ENCODE measurements at places on chromosomes 16 and 17.

- DNase-seq, result peak; percentile 94
Measured at GRCh38 chr17:12020642-12021622, at the start of gene MAP2K4. Gene MAP2K4, plus strand, starts transcription at chr17:12020877. Its CDS starts 10 bp downstream, at chr17:12020887.

GRCh38 chr17:76528156-76528527, 9.4 kb downstream of the CYGB start:
- DNase-seq, result no peak

GRCh38 chr16:48836636-48837035, 226.7 kb upstream of the N4BP1 start:
- no peak for DNase-seq

DNA sequence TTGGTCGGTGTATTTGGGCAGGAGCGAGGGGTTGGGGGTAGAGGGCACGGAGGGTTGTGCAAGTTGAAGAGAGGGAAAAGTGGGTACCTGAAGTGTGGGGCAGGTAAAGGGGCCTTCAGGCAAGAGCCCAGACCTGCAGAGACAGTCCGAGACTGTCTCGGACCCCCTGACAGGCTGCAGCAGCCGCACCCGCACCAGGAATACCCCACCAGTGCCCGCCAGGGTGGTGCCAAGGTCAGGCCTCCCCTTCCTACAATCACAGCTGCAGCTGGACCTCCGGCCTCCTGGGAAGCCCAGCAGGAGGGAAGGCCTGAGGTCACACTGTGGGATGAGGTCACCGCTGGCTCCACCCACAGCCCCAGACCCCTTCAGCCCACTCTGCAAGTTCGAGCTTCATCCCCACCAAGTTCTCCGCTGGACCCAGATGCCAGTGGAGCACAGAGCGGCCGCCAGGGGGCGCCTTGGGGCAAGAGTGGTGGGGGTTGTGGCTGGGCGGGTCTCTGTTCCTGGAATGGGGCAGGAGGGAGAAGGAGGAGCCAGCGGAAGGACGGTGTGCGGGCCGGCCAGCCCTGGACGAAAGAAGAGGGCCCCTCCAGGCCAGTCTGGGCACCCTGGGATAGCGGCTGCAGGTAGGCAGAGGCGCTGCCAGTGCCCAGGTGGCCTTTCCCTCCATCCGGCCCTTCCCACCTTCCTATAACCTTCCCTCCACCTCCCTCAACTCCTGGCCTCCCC, at the start of gene HSD3B7:
TSS of gene HSD3B7 (plus strand) at position 539 of the 732 bp plus-strand sequence. CDS start 452 bp downstream, outside the sequence.
- DNase-seq, result peak; percentile 78

DNA sequence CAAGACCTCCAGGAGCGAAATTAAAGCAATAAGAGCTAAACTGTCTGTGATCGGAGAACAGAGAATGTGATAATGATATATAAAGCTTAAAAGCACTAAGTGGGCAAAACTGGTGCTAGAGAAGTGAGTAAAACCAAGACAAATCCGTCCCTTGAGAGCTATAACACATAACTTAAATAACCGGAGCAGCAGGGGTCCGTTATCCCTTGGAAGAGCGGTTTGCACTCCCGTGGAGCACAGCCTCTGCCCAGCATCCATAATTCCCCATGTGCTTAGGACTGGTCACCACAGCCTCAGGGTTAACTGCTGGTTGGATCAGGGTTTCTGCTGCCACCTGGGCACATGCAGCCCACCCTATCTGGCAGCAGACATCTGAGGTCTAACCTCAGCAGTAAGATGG, 489.0 kb downstream of the NPIPA7 start:
- no peak for DNase-seq

- DNase-seq, result no peak
Measured at GRCh38 chr17:12521416-12521815, 144.3 kb upstream of the MYOCD start.

- DNase-seq, result no peak
Measured at GRCh38 chr16:80610481-80611156, 69.8 kb downstream of the DYNLRB2 start.

GRCh38 chr17:80573701-80574100, 29.1 kb downstream of the RPTOR start:
- DNase-seq, result no peak

- DNase-seq, result no peak
Measured at GRCh38 chr16:16045879-16046278, 96.5 kb downstream of the ABCC1 start.

GRCh38 chr17:81371910-81372760, 23.1 kb upstream of the BAHCC1 start:
- no peak for DNase-seq

DNA sequence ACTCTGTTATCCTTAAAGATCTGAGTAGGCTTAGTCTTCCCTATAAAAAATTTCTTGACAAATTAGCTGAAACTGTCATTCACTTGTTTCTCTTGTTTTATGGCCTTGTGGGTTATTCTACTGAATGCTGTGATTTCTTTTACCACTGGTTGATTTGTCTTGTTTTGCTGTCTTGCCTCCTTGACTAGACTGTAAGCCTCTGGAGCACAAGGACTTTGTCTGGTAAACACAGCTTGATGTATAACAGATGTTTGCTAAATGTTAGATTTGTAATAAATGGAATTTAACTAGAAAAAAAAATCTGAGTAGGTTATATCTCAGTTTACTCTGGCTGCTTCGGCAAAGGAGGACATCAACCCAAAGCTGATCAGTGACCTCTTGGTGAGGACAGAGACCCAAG, 21.6 kb downstream of the VAC14 start:
- DNase-seq, result no peak

DNA sequence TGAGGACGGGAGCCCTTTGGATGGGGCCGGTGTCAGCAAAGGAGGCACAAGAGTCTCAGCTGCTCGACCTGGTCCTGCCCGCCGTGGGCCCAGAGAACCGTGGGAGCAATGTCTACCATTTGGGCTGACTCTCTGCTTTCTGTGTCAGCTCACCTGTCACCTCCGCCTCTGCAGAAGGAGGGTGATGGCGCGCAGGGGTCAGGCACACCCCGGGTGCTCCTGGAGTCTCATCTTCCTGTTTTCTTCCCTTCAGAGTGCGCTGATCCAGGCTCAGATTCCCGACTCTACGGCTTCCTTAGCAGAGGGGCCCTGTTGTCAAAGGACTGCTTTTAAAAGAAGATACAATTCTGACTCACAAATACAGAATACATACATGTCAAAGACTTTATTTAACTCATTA, 167.1 kb downstream of the BANP start:
- DNase-seq, result no peak

GRCh38 chr16:60225541-60225940, 1491.4 kb upstream of the GOT2 start:
- DNase-seq, result no peak

DNA sequence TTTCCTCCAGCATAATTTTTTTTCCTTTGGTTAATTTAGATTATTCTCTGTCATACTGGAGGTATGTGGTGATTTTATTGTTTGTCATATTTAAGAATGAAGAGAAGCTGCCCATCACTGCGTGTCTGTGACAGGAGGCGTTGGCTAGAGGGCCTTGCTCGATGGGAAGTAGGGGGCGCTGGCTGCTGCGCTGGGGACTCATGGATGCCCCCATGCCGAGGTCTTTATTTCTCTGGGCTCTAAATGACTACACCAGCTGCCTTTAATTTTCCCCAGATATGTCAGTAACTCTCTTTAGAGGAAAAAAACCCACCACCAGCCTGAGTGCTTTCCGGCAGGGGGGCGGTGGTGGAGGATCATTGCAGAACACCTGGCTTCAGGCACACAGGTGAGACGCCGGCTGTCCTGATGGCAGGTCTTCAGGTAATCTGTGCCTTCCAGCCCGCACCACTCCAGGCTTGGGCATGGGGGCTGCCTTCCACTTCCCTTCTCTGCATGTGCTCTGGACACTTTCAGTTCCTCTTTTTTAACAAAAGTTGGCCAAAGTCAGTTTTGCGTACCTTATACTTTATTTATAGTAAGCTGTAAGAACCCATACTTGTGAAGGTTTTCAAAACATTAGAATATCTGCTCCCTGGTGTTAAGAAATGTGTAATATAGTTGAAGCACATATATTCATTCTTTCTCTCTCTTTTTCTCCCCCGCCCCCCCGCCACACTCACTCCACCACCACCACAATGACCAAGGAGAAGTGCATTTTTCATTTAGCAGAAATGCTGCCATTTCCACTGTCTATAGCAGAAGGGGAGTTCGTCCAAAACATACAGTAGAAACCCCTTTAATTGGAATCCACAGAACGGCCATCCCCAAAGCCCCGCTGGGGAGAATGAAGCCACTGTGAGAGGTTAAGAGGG, 192.7 kb downstream of the RPTOR start:
- DNase-seq, result no peak

DNA sequence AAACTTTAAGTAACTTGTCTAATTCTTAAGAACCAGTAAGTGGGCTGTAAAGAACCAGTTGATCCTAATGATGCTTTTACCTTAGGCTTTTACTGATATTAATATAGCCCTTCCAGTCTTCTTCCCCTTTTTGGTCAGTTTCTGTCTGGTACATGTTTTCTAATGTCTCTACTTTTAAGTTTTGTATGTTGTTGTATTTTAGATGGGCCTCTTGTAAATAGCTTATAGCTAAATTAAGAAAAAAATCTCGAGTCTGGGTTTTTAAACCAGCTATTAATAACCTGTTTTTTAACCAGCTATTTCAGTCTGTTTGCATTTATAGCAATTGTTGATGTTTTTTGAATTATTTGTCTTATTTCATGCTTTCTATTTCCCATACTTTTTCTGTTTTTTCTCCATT, 79.0 kb downstream of the PITPNC1 start:
- DNase-seq, result no peak

GRCh38 chr16:85027958-85028684, 526 bp downstream of the KIAA0513 start:
- DNase-seq, result peak; percentile 40

DNA sequence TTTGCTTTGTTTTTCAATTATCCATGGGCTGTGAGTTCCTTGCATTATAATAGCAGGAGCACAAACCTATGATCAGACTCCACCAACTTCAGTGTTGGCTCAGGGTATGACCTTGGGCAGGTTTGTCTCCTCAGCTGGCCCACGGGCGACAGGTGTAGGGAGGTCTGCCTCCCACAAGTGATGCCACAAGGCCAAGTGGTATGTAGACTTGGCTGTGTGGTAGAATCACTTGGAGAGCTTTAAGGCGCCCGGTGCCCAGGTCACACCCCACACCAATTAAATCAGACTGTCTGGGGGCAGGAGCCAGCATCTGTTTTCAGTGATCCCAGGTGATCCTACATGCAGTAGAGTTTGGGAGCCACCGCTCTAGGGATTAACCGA, 153.4 kb downstream of the CLEC16A start:
- DNase-seq, result no peak

GRCh38 chr16:89616623-89617022, 3.2 kb downstream of the DPEP1 start:
- no peak for DNase-seq

DNA sequence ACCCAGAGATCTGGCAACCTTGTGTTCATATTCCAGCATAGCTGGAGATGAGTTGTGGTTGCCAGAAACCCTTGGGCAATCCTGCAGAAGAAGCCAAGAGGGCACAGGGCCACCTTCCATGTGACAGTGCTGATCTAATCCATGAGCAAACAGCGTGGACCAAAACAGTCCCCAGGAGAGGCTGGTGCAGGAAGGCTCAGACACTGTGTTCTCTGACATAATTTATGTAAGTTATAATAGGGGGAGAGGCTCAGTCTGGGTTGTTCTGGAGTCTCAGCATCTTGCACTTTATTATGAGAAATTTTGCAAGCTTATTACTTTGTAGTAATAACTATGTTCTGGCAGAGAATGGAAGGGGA, 273.9 kb downstream of the HAPSTR1 start:
- no peak for DNase-seq

GRCh38 chr16:19785512-19786130, 67.5 kb downstream of the IQCK start:
- DNase-seq, result no peak

- no peak for DNase-seq
Measured at GRCh38 chr17:17024778-17025300, 17.4 kb upstream of the MPRIP start.

DNA sequence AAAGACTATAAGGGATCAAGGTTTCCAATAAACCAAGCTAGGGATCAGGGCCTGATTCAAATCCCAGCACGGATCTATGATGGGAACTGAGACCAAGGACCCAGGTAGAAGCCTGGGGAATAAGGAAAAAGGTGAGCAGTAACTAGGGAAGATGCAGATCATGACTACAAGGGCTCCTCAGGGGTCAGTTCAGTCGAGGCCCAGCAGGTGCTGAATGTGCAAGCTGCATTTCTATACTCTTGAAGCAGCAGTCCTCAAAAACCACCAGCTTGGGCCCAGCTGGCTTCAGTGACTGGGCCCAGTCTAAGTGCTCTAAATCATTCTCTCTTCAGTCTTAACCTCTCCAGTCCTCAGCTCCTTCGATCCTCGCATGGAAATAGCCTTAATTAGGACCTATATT, 228.8 kb upstream of the AXIN2 start:
- DNase-seq, result no peak

DNA sequence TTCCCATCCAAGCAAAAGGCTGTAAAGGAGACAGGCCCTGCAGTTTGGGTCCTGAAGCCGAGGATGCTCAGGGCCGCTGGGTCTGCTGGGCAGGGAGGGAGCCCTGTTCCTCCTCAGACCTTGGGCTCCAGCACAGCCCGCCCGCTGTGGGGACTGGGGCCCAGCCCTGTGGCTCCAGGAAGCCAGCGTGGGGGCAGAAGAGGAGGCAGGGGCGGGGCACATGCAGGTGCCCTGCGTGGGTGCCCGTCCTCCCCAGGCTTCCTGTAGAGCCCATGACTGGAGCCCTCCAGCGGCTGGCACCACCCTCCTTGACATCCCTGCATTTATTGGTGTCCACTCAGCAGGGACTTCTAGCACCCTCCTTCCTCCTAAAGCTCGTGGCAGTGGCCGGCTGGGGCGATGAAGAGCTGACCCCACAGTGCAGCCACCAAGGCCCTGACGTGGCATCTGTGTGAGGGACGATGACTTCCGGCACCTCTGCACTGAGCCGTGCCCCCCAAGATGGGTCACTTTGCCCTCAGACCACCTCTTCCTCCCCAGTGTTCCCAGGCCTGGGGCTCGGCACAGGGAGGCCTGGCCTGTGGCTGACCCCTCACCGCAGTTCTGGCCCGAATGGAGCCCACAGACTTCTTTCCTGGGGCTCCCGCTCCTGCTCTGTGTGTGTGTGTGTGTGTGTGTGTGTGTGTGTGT, 9.9 kb downstream of the PRSS27 start:
- no peak for DNase-seq

DNA sequence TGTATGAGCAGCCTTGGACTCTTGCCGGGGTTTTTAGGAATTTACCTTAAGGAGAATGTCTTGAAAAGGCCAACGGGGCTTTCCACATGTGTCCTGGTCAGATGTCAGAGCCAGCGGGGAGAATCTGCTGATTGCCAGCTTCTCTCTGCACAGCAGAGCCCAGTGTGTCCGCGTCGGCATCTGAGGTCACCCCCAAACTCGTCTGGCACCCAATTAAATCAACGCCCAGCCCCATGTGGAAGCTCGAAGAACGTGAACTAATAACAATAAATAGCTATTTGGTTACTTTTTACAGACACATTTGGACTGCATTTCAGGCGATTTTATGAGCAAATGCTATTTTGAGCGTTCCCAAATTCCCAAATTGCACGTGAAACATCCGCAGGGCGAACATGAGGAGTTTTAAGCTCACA, 303.5 kb downstream of the FOXL1 start:
- no peak for DNase-seq

All from stimulated activated naive CD8-positive, alpha-beta T cell treated with anti-CD3 and anti-CD28 coated beads, Interleukin-15, amount 100 ng/mL, for 72 hours (primary cell).